ENCODE measurements at places on chromosomes 7 and 10.

GRCh38 chr10:82908096-82908495 lies 1033.1 kb downstream of the NRG3 start:
- DNase-seq, result no peak

DNA sequence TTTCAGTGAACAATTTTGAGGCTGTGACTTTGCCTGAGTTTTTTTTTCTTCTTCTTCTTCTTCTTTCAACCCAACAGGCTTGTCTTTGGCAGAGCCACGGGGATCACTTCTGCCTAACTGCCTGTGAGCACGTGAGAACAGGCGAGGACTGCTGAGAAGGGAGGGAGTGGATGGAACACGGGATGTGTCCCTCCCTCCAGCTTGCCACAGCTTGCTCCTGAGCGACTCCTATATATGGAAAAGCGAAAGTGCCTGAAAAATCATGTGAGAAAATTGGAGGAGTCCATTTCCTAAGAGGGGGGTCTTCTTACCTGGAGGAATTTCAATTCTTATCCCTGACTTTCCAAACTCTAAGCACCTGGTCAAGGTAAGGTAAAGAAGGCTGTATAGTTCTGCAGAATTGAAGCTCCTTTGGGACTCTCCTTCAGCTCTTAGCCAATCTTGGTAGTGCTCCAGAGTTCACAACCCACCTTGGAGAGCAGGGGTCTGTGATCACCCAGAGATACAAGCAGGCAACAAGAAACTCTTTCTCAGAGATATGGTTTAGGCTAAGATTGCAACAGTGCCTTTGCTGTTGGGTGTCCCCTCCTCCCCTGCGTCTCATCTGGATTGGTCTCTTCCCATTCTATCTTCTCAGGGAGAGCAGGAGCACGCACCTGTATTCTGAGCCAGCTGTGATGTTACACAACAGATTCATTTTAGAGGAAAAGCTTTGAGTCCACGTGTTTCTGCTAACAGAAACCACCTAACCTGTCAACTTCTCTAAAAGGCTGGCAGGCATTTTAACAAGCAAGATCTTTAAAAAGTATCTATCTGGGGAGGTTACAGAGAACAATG lies at the start of gene MAT1A:
Gene MAT1A, minus strand, starts transcription at position 208 of the 837 bp plus-strand sequence. CDS start 235 bp downstream, outside the sequence.
- DNase-seq, result peak; percentile 30

- DNase-seq, result no peak
Measured at GRCh38 chr7:141053626-141054025, 20.2 kb upstream of the TMEM178B start.

DNA sequence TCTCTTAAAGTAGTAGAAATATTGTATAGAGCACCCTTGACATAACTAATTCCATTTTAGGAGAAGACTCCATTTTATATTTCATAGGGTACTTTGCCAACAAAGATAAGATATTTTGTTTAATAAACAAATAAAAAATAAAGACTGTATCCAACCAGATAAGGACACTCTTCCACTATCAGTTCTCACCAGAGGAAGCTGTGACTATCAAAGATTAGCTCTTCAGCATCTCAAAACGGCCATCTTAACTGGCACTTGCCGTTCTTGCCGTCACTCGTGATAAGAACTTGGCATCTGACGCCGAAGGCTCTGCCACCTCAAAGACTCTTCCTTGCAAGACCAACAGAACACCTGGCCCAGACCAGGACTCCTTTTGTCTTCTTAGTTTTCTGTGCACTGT lies 26.3 kb upstream of the AKR1B1 start:
- no peak for DNase-seq

DNA sequence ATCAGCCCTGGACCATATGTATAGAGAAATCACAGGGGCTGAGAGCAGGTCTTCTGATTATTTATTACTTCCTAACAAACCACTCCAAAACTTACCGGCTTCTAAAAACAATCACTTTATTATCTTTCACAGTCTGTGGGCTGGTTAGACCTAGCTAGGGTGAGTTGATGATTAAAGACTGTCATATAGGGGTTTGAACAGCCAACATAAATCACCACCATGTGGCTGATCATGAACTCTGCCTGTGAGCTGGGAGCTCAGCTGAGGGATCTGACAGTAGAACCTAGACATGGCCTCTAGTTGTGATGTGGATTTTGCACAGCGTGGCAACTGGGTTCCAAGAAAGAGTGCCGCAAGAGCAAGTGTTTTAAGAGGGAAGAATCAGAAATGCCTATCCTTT lies 305.4 kb downstream of the CSTF2T start:
- no peak for DNase-seq

DNA sequence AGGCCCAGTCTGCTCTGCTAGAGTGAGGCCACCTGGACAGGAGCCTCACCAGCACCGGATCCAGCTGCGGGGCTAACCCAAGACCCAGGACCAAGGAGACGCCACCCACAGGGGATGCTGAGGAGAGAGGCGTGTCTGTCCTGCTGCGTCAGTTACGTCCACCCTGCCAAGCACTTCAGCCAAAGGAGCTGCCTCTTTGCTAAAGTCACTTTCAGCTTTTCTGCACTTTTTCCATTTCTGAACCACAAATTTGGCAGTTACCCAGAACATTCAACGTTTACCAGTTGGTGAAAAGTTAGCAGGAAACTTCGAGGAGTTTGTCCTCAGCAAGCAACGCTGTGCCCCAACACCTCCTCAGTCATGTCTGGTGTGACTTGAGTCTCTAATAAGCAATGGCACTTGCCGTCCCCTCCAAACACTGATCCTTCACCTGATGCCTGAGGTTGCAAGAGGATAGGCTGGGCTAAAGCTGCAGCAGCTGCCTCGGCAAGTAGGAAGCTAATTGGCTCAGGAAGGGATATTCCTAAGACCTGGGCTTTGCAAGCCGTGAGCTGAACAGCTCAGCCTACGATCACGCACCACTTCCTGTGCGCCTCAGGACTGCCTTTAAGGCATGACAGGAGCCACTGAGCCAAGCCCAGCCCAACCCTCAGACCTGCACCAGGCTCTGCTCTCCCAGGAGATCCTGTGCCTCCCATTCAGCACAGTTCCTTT lies 40.1 kb downstream of the KCNH2 start:
- no peak for DNase-seq

DNA sequence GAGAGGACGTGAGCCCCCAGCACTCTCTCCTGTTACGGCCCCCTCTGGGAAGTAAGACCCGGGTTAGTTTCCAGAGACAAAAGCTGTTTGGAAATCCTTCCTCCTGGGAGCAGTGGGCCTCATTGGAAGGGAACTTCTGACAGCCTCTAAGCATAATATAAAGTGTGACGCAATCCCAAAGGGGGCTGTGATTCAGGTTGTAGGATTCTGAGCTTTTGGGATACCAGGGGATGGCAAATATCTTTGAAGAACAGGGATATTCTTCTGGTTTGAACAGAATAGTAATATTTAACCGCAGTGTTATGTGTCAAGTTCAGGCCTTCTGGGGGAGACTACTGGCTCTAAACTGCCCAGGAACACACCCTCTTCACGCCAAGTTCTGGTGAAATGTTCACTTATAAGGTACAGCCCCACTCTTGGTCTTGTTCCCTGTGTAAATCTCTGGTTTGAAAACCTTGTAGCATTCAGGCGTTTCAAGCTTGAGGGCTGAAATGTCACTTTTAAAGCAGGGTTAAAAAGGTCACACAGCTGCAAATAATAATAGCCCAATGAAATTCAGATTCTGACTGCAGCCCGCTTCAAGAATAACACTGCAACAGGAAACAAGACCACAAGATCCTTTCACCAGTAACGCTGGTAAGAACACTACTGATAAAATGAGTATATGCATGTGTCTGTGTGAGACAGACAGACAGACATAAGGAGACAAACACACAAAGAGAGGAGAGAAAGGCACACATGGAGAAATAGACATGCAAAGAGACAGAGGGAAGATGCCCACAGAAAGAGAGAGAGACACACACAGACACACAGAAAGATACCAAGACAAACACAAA lies 69.0 kb downstream of the CREB5 start:
- no peak for DNase-seq

DNA sequence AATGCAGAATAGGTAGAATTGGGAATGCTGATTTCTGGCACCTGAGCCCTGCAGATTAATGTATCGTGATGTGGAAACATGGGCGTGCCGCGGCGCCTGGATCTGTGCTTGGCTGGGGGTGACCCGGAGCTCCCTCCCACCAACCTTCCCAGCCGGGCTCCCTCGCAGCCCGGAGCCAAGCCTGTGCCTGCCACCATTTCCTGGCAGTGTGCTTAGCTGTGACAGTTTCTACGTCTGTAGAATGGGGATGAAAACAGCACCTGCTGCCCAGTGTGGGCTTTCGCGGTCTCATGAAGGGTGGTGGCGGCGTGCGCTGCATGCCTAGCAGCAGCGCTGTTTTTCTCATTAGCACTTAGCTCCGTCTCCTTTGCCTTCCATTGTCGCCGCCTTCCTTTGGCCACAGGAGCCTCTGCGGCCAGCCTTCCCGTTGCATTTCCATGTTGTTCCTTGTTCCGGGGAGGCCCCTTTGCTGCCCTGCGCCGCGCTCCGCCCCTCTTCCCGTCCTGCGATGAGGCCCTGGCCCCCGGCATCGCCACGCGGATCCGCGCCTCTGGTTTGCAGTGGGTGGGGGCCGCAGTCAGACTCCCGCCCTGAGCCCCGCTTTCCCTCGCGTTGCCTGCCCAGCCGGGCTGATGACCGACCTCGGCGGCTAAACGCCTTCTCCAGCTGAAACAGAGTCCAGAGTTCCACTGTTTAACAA lies 84.2 kb downstream of the CUL1 start:
- DNase-seq, result no peak

DNA sequence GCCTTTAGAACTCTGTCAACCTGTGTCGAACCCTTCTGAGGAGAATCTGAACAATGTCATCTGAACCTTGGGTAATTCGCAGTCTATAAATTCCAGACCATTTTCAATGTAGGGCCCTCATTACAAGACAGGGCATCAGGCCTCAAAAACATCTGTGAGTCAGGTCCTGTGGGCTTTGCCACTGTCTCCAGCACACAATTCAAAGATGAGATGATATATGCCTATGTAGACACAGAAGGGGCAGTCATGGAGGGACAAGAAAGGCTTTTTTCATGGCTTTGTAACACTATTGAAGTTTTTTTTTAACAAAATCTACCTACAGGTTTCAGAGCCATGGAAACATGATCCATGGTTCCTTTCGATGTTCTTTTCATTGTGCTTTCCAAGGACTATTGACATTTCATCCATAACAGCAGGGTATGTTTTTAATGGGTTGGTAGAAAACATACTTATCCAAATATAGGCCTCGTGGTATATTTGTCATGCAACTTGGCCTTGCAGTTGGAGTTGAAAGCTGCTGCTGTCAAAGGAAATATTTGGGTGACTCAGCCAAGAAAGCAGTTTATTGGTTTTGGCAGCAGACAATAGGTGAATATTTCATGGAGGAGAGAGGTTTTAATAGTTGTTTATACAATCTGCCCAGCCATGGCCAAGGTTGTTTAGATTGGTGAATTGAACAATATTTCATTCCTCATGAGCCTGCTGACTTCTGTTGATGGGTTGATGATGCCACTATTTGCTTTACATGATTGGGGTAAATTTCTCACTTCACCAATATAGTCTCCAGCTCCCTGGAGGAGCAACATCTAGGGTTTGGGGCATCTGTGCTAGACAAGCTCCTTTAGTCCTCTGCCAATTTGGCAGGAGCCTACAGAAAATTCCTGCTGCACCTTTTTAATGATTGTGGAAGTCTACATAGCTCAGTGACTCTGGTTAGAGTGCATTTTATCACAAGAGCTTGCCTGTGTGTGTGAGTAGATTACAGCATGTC lies 158.4 kb upstream of the TMEM72 start:
- no peak for DNase-seq

DNA sequence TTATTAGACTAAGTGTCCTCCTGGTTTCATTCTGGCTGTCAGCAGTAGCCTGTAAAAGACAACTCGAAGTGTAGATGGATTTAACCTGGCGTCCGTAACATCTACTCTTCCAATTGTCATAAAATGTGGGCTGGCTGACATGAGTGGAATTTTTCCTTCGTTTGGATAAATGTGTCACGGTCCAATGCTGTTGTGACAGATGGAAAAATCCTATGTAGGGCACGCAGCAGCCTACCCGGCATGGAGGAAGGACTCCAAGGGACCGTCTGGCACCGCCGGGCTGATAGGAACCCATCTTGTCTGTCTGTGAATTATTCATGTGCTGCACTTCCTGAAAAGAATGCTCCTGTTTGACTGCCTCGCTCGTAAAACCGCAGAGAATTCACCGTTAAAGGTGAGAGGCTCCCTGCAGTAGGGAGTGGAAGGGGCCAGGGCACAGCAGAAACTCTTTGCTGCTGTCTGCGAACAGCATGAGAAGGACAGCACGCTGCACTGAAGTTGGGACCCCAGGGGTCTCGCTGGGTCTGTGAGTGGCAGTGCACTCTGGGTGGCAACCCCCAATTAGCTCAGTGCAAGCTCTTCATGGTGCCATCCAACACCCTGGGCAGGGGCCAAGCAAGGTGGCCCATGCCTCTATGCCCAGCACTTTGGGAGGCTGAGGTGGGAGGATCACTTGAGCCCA lies 1.6 kb upstream of the ORAI2 start:
- peak; percentile 68 for DNase-seq

DNA sequence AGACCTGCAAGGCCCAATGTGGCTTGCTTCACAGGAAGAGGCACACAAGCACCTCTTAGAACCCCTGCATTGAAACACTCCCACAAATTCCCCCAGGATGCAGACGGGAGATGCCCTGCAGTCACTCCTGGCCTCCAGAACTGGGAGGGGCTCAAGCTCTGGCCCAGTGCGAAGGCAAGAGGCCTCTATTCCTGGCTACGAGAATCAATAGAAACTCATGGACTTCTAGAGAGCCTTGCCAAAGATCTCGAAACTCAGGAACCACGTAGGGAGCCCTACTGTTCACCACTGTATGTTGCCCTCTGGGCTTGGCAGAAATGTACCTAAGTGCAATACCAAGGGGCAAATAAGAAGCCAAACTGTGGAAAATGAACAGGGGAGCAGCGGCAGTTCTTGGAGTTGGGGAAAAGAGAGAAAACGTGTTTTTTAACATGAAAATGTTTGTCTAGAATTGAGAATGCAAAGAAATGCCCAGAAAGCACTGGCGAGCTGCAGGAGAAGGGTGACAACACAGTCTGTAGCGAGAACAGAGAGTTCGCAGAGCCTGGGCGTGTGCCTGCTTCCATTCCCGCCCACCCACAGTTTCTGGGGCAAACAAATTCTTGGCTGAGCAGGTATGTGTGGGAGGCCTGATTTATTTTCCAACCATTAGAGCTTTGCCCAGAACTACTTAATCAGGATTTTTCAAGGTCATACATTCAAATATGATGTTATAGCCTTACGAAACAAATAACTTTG lies 260.5 kb upstream of the KLF14 start:
- DNase-seq, result no peak

Data from HuH-7 (cell line).